Suppressor macrophage (primary cell): ENCODE measurements at places on chromosomes 1 and 21.

DNA sequence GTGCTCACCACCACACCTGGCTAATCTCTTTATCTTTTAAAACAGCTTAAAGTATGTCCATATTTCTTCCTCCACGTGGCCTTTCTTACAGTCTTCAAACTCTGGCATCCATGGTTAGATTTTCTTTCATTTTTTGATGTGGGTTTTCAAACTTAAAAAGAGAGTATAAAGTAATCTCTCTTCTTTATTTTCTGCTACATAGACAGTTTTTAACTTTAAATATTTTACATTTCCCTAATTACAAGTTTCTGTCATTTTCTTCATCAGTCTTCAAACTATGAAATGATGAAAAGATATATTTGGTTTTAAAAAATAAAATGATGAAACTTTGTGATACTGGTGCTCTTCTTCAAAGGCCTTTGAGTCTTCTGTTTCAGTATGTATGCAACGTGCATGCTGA is 143.5 kb upstream of the ESRRG start:
- no peak for DNase-seq

DNA sequence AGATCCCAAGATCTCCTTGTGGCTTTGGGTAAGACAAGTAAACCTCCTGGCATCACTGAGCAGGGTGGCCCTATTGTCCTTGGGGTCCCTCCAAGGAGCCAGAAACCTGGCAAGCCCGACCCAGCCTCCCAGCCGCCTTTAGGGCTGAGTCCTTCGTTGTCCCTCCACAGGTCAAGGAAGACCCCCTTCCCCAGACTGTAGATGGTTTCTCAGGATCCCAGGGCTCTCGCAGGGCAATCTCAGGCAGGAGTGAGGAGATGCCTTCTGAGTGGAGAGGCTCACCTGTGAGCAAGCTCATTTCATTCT is 71.6 kb upstream of the CSF3R start:
- DNase-seq = no peak

DNA sequence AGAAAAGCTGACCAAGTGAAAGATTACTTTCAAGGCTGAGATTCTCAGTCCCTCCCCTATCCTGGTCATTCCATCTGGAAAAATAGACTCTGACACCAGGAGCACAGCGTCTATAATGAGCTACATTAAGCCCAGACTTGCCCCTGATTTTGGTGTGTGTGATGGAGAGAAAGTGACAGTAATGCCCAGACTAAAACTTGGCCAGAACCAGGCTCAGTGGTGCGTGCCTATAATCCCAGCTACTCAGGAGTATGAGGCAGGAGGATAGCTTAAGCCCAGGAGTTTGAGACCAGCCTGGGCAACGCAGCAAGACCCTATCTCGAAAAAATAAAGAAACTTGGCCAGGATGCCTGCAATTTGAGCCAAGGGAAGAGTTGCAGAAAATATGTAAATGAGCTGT is 15.9 kb downstream of the PLEKHA6 start:
- DNase-seq = no peak

DNA sequence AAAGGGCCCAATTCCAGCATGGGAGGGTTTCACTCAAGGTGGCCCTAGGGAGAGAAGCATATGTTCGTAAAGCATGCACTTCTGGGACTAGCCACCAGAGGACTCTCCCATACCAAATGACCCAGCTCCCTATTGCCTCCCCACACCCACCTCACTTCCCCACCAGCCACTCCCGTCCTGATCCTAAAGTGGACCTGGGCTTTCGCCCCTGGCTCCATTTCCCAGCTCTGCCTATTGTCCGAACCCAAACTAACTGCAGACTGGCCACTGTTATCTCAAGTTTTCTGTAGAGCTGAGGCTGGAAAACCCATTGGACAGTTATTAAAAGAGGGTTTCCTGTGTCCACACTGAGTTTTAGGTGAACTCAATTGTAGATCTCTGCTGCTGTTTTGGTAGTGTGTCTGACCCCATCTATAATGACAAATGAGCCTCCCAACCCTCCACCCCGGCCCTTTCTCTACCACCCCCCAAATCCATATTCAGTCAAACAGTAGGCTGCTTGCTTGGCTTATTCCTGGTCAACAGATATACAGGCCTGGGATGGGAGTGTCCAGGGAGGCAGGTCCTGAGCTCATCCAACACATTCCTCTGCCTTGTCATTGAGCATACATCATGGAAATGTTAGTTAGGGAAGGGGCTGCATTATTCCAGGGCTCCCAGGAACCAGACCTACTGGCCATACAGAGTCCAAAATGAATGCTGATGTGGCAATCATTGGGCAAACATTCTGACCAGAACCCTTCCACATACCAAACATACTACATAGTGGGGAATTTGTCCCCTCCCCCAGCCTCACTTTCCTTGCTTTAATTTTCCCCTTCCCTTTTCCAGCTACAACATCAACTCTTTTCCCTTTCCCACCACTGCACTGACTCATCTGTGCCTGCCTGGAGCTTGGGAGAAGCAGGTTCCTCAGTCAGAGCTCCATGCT is 59.2 kb downstream of the ABCA4 start:
- DNase-seq = peak; percentile 70

DNA sequence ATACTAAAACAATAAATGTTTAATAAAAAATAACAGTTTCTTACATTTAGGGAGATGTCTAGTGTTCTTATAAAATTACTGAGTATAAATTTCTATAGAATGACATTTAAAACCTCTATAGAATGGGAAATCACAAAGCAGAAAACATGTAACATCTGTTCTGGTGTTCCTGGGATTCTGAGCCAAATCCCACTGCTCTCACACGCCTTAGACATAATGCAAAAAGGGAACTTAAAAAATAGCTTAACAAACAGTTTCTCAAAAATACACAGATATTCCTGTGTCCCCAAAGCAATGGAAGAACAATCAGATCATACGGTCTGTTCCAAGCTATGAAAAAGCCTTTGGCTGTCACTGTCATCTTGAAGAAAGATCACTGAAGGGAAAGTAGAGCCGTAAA is 27.0 kb upstream of the ZNF124 start:
- no peak for DNase-seq

GRCh38 chr1:33426916-33427315 is 4.0 kb downstream of the PHC2 start:
- DNase-seq = no peak
